RCC 7860 (cell line): ENCODE measurements at places on chromosomes 1 and 21.
A peak's percentile ranks its signal among the peaks of the same experiment; 100 is the strongest.

- peak; percentile 76 for DNase-seq
These were observed 35.4 kb upstream of the EIF4G3 start for GRCh38 chr1:21212126-21212525.

DNA sequence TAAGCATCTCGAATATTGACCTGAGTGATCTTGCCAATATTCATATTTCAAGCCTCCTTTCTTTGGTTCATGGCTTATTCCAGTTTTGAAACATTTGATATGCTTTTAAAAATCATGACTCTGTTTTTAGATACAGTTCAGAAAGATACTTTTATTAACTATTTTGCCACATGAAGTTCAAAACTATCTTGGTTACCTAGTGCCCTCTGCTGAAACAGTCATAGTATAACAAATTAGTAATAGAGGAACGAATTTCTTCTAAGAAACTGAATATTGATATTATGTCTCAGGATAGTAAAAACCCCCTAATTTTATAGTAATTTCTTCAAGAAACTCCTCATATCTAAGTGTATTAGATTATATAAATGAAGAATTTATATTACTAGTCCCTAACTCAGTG is 52.6 kb upstream of the RC3H1 start:
- peak; percentile 40 for DNase-seq

DNA sequence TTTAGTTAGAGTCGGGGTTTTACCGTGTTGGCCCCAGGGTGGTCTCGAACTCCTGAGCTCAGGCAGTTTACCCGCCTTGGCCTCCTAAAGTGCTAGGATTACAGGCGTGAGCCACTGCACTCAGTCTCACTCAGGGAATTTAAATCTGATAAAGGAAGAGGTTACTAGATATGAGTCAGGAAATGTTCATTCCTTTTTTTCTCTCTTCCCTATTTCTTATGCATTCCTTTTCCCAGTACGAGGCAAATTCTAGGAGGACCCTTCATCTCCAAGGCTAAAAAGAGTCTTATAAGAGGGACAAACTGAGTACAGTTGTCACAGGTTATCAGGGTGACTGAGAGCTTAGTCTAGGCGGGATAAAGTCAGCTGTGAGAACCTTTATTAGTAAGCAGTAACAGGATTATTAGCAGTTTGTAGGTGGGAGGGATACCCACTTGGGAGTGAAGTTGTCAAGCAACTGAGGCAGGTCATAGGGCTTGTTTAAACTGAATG is 9.1 kb downstream of the MACF1 start:
- DNase-seq, result peak; percentile 57

DNA sequence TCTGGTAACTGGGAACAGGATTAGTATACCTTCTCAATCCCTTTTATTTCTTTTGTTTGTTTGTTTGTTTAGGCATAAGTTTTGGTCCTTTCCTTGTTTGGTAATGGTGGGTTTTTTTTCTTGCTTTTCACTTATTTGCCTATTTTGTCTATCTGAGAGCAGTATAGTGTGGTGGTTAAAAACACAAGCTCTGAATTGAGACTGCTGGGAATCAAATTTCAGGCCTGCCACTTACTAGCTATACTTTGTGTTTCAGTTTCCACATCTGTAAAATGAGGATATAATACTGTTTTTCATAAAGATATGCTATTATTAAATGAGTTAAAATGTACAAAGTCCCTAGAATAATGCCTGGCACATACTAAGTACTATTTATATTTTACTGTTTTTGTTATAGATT is 81.6 kb upstream of the IVNS1ABP start:
- DNase-seq, result no peak

DNA sequence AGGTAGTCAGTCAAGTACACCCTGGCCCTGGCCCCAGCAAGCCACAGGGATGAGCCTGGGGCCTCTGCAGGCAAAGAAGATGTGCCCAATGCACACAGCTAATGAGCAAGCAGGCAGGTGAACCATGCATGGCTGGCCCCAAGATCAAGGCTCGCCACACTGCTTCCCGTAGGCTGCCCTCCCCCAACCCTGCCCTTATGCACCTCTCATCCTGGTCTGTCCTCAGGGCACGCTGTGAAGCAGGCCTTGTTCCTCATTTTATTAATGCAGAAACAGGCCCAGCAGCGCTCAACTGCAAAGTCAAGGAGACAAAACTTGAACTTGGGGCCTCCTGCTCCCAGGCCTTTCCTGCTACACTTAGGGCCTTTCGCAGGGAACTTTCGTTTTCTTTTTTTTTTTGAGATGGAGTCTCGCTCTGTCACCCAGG is 35.6 kb upstream of the ID3 start:
- no peak for DNase-seq

GRCh38 chr1:113965703-113966412 is 13.4 kb upstream of the OLFML3 start:
- no peak for DNase-seq

DNA sequence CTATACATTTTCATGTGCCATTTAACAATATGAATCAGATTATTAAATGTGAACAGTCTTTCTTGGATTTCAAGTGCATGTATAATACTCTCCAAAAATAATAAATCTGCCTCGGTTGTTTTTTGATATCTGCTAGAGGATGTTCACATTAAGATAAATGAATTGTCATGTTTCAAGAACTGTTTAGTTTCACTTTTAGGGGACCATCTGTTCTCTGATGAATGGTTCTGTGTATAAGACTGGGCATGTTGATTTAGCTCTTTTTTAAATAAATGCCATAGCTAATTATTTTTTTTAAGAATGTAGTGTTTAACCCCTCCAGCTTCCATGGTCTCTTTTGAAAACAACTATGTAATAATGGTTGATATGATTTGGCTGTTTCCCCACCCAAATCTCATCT is 1245.1 kb upstream of the ADGRL4 start:
- no peak for DNase-seq

GRCh38 chr1:191971447-191971846 is 186.8 kb upstream of the RGS18 start:
- no peak for DNase-seq

GRCh38 chr1:37036667-37037053 is 2.3 kb upstream of the GRIK3 start:
- no peak for DNase-seq

DNA sequence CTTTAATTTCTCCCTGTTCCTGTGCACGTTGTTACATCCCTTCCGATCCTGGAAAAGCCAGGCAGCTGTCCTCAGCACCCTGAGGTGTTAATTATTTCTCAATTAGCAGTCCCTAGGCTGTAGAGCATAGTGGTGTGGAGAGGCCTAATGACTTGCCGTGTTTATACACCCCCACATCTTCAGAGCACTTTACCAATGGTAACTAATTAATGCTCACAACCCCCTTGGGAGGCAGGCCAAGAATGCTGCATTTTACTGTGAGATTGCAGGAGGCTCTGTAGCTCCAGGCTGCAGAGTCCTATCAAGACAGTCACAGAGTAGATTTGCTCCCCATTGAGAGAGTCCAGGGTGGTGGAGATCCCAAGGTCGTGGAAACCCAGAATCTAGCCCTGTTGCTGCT is 2.4 kb upstream of the PARS2 start:
- no peak for DNase-seq

- DNase-seq, result peak; percentile 73
These were observed 48.2 kb upstream of the IRF2BP2 start for GRCh38 chr1:234658138-234658537.

DNA sequence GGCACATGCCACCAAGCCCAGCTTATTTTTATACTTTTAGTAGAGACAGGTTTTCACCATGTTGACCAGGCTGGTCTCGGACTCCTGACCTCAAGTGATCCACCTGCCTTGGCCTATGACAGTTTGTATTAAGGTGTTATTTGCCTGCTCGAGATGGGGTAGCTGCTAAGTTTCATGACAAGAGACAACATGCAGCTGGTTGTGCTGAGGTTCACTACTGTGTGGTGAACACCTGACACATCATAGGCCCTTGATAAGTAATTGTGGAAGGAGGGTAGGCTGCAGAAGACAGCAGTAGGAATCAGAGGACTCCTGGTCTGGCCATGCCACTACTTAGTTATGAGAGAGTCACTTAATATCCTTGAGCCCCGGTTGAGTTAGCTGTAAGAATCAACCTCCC is 46.2 kb downstream of the PLPP3 start:
- no peak for DNase-seq

DNA sequence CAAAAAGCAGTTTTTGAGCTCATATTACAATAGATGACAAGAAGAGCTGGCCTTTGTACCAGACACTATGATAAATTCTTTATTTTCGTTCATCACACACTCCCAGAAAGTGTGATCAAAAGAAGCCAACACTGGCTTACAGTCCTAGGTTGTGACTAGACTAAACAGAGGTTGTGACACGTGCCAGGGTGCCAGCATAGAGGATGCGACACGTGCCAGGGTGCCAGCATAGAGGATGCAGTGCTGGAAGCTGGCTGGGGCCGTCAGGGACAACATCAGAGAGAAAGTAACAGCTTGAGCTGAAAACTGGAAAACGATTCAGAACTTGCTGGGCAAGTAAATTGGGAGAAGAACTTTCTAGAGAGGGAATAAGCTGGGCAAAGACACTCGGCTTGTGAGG is 2.2 kb downstream of the MTARC1 start:
- no peak for DNase-seq

DNA sequence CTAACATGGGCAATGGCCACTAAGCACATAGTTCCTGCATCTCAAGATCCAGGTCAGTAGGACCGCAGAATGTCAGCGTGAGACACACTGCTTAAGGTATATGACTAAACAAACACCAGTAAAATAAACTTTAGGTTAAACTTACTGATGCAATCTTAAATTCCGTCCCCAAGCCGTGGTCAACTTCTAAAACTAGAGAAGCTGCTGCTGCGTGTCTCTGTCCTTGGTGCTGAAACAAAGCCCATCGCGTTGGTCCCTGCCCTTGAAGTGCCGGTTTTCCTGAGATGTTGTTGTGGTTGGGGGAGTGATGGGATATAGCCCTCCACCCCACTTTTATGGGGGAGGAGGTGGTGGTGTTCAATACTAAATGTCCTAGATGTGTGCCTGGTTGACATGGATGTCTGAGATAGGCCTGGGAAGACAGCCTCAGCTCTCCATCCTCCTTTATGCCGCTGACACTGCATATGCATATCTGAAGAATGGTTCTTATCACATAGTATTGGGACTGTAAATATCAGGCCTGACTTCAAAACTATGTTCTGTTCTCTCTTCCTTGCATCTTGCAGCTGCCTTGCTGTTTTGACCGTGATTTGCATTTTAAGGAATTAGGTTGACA is 72.0 kb upstream of the KCNA3 start:
- DNase-seq, result no peak

GRCh38 chr1:161727256-161727924 is 6.0 kb downstream of the FCRLB start:
- DNase-seq, result peak; percentile 35

DNA sequence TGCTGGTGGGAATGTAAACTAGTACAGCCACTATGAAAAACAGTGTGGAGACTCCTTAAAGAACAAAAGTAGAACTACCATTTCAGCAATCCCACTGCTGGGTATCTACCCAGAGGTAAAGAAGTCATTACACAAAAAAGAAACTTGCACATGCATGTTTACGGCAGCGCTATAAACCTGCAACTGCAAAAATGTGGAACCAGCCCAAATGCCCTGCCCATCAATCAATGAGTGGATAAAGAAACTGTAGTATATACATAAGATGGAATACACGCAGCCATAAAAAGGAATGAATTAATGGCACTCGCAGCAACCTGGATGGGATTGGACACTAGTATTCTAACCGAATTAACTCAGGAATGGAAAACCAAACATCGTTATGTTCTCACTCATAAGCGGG is 51.0 kb downstream of the ZSWIM5 start:
- no peak for DNase-seq

GRCh38 chr1:106608841-106609240 is 447.6 kb upstream of the PRMT6 start:
- no peak for DNase-seq

GRCh38 chr21:42900446-42900845 is 7.3 kb downstream of the NDUFV3 start:
- no peak for DNase-seq

- no peak for DNase-seq
These were observed 258.4 kb upstream of the CSF3R start for GRCh38 chr1:36741066-36741465.

- DNase-seq, result no peak
These were observed 89.8 kb downstream of the EVI5 start for GRCh38 chr1:92695104-92695503.

- no peak for DNase-seq
These were observed 14.7 kb downstream of the BEND5 start for GRCh38 chr1:48761986-48762385.

DNA sequence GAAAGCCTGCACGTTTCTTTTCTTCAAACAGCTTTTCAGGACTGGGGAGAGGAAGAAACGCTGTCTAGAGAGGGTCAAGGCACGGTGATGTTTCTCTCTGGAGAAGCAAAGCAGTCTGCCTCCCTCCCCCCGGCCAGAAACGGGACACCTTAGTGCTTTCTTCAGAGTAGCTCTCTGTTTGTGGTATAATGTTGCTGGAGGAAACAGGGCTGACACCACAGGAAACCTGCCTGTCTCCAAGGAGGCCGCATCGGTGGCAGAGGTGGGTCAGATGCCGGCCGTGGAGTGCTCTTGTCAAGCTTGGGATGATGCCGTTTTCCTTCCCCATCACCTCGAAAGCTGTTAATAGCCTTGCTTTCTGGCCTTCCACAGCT is 139.4 kb downstream of the DHRS3 start:
- no peak for DNase-seq

DNA sequence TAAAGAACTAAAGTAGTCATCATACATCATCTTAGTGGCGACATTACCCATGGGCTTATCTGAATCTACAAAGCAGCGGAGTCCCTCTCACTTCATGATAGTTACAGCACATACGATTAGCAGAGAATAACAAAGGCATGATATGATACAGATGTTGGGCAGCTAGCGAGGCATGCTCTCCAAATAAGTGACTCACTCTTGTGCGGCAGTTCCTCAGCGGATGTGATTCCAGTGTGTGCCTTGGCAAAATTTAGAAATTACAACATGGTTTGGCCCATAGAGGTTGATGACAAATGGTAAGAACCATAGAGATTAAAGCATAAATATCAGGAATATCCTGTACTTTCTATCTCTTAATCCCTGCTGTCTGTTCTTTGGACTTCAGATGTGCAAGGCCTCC is 48.1 kb upstream of the PAXBP1 start:
- no peak for DNase-seq

- no peak for DNase-seq
These were observed 918 bp upstream of the RASAL2 start for GRCh38 chr1:178092878-178093493.

- DNase-seq, result no peak
These were observed 175.1 kb downstream of the VPS13D start for GRCh38 chr1:12404918-12405317.

DNA sequence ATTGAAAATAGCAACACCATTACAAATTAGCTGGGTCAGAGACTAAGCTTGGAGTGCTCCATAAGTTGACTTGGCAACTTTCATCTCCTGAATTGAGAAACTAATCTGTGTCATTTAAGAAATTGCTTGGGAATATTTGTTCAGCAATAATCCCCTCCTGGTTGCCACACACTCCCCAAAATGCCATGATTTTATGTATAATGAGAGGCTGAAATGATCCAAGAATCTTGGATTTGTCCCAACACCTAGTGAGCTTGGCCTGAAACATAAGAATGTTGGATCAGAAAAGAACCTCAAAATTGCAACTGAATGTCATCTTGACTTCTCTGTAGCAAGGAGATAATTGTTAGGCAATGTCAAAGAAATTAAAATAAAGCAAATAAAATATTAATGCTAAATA is 805.9 kb upstream of the ADAMTS5 start:
- no peak for DNase-seq

- DNase-seq, result no peak
These were observed 822.8 kb downstream of the BRINP3 start for GRCh38 chr1:189654906-189655305.

- no peak for DNase-seq
These were observed 124.4 kb upstream of the IRF2BP2 start for GRCh38 chr1:234734412-234734835.

GRCh38 chr1:160322831-160323230 is 20.2 kb downstream of the COPA start:
- DNase-seq, result no peak
